Endothelial cell of umbilical vein (primary cell): ENCODE measurements at places on chromosomes 1 and 21. TPM values are rescaled to one million over a fixed set of nuclear protein-coding genes. Genes with fewer than 3 reads are reported as not detected.

The SLC30A7 gene
- total RNA-seq, result 38.6 and 39.0 TPM in 2 replicates

GRCh38 chr21:27769763-27770162 lies 802.9 kb upstream of the ADAMTS5 start:
- H3K36me3 ChIP-seq, result no peaks in the 10 kb centered on the region
- H3K4me1 ChIP-seq, result peaks cover 14% of the 10 kb centered on the region
- no peak overlapping the region for H3K27ac ChIP-seq
- no peaks in the 10 kb centered on the region for H3K27me3 ChIP-seq

The NR1I3 gene
- total RNA-seq, result not detected in 2 replicates

The HMGCS2 gene
- total RNA-seq, result not detected in 2 replicates

The FNDC10 gene
- total RNA-seq, result 1.9 and 2.3 TPM in 2 replicates

DNA sequence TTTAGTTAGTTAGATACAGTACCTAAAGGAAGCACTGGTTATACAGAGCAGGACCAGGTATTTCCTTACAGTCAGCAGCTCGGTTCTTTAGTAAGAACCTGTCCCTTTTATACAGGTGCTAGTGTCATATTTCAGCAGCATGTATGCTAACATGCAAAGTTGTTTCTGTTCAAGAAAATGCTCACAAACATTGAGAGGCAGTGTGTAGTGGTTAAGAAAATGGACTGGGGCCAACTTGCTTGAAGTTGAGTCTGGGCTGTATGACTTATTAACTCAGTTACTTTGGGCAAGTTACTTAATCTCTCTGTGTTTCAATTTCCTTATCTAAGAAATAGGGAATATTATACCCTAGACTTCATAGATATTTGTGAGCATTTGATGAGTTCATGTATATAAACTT lies 31.1 kb downstream of the AK4 start:
- H3K4me1 ChIP-seq, result no peaks in the 10 kb centered on the region
- no peak for DNase-seq
- H3K27ac ChIP-seq, result no peak overlapping the region

DNA sequence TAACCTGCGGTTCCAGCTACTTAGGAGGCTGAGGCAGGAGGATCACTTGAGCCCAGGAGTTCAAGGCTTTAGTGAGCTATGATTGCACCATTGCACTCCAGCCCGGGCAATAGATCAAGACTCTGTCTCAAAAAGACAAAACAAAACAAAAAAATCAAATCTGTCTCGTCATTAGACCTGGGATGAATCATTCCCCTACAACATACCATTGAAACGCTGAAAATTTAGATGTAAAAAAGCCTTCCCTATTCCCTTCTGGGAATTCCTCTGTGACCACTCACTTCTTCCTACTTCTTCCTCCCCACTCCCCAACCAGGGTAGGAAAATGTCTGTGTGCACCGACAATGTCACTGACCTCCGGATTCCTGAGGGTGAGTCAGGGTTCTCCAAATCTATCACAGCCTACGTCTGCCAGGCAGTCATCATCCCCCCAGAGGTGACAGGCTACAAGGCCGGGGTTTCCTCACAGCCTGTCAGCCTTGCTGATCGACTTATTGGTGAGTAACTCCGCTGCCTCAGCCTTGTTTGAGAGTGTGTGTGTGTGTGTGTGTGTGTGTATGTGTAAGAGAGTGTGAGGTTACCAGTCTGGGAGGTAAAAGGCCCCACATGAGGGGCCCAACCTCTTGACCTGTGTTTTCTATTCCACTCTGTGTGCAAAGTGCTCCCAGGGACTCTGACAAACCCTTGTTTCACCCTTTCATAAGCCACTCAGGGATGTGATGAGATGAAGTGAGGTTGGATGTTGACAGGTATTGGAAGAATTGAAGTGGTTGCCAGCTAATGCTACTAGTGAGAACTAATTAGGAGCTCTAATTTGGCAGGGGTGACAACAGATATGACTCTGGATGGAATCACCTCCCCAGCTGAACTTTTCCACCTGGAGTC lies 16.3 kb upstream of the SARS1 start:
- H3K4me3 ChIP-seq, result no peak overlapping the region
- peak; percentile 98 for DNase-seq
- peaks cover 21% of the 10 kb centered on the region for H3K4me1 ChIP-seq
- H3K27me3 ChIP-seq, result no peaks in the 10 kb centered on the region
- H3K36me3 ChIP-seq, result no peaks in the 10 kb centered on the region

The RUNX3 gene
- not detected in 2 replicates for total RNA-seq

The RSPO1 gene
- total RNA-seq, result not detected in 2 replicates

DNA sequence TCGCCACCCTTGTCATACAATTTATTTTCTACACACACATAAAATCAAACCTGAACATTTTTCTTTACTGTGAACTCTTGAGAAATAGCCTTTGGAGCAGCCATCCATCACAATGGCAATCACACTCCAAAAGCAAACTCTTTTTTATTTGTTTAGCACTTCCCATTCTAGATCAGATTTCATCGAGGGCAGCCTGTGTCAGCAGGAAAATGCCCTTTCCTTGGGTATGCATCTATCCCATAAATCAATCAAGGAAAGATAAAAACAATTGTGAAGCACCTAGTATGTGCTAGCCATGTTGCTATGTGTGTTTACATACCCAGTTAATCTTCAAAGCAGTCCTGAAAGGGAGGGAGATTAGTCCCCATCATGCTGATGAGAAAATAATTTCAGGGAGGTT lies 484.1 kb upstream of the USP24 start:
- H3K27ac ChIP-seq, result no peak overlapping the region
- H3K36me3 ChIP-seq, result no peaks in the 10 kb centered on the region
- DNase-seq, result peak; percentile 20
- no peaks in the 10 kb centered on the region for H3K4me1 ChIP-seq
- no peaks in the 10 kb centered on the region for H3K27me3 ChIP-seq
- no peak overlapping the region for H3K4me3 ChIP-seq

DNA sequence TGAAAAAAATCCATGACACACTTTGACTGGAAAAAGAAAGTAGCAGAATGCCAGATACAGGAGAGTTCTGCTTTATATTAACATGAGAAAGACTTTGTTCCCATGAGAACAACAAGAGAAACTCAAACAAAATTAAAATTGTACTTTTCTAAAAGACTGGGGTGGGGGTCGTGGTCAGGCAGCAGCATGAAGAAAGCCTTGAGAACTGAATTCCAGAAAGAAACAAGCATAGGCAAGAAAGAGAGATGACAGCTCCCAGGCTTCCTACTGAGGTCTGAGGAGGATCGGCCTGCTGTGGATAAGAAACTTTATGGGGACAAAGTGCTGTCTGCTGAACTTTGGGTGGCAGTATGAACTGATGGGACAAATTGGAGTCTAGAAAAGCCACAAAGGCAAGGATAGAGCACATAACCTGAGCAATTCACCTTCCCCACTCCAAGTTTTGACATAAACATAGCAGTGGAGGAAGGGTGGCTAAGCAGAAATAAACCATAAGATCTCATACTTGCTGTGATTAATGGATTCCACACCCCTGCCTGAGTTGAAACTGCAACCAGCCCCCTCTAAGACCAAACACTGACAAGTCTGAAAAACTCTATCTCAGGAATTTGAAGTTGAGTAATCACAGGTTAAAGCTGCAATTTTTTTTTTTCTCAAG lies 43.7 kb downstream of the COL6A1 start:
- no peaks in the 10 kb centered on the region for H3K4me1 ChIP-seq
- no peak overlapping the region for H3K4me3 ChIP-seq
- DNase-seq, result no peak
- H3K27me3 ChIP-seq, result peaks cover 35% of the 10 kb centered on the region
- no peak overlapping the region for H3K27ac ChIP-seq
- H3K36me3 ChIP-seq, result no peaks in the 10 kb centered on the region

DNA sequence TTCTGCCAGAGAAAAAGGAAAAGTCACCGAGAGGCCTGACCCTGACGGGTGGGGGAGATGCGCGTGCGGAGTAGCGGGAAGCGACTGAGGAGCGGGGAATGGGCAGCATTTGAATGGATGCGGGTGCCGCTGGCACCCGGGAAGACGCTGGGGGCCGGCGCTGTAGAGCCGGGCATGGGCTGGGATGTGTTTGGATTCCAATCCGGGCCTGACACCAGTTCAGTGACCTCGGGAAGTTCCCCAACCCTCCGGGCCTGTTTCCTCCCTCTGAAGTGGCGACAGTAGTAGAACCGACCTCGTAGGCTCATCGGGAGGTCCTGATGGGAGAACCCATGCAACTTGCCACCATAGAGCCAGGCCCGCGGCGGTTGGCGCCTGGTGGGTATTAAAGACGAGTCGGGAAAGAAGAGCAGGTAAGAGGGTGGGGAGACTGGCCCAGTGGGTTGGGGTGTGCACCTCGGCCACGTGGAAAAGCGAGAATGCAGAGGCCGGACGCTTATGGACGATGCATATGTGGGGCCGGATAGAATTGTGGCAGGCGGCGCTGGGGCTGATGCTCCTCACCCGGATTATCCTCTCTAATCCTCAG lies 642 bp upstream of the SLC16A1 start:
- H3K27ac ChIP-seq, result peak overlapping the region; percentile 89
- peaks cover 5% of the 10 kb centered on the region for H3K36me3 ChIP-seq
- DNase-seq, result no peak
- H3K4me1 ChIP-seq, result peaks cover 37% of the 10 kb centered on the region

The VAMP4 gene
- 10.1 and 10.4 TPM in 2 replicates for total RNA-seq

GRCh38 chr1:27589441-27589840 lies 14.5 kb downstream of the AHDC1 start:
- no peak for DNase-seq
- no peaks in the 10 kb centered on the region for H3K27me3 ChIP-seq
- H3K27ac ChIP-seq, result no peak overlapping the region
- H3K4me3 ChIP-seq, result no peak overlapping the region
- H3K4me1 ChIP-seq, result no peaks in the 10 kb centered on the region

The TRAF3IP3 gene
- not detected in 2 replicates for total RNA-seq

The APCS gene
- total RNA-seq, result not detected in 2 replicates

GRCh38 chr1:2640626-2641025 lies 7.8 kb upstream of the MMEL1 start:
- H3K4me3 ChIP-seq, result no peak overlapping the region
- no peak for DNase-seq
- no peaks in the 10 kb centered on the region for H3K27me3 ChIP-seq
- H3K36me3 ChIP-seq, result no peaks in the 10 kb centered on the region
- H3K4me1 ChIP-seq, result peaks cover 8% of the 10 kb centered on the region

DNA sequence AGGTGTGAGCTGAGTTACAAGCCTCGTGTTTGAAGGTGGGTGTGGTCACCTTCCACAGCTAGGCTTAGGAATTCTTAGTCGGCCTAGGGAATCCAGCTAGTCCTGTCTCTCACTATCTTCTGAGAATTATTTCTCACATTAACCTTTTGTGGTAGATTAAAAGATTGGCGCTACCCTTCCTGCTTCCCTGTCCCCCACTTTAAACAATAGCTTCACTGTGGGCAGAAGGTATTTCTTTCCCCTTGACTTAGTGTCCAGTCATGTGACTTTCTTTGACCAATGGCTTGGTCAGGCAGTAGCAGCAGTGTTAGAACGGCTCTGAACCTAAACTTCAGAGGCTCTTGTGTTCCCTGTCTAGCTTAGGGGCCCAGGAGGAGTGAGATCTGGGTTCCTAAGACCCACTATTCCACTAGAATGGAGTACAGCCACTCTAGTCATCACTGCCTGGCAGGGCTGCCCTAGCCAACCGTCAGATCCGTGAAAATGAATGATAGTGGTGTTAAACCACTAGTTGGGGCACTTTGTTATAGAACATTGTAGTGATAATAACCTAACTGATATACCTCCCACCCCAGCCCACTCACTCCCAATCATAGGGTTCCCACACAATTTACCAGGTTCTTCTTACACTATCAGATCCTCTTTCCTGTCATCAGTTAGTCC lies 13.9 kb upstream of the C1orf141 start:
- H3K27me3 ChIP-seq, result no peaks in the 10 kb centered on the region
- no peak overlapping the region for H3K4me3 ChIP-seq
- no peak overlapping the region for H3K27ac ChIP-seq
- H3K36me3 ChIP-seq, result no peaks in the 10 kb centered on the region
- no peaks in the 10 kb centered on the region for H3K4me1 ChIP-seq
- DNase-seq, result no peak

- H3K4me3 ChIP-seq, result no peak overlapping the region
- no peak overlapping the region for H3K27ac ChIP-seq
- peaks cover 2% of the 10 kb centered on the region for H3K27me3 ChIP-seq
- no peaks in the 10 kb centered on the region for H3K4me1 ChIP-seq
Measured at GRCh38 chr1:54701066-54701465, 14.6 kb upstream of the TTC4 start.

The TMIGD3 gene
- total RNA-seq, result 0.49 TPM in 1 of 2 replicates, not detected in the other

GRCh38 chr1:53051676-53052075 lies 10.3 kb upstream of the PODN start:
- H3K27ac ChIP-seq, result no peak overlapping the region
- no peak overlapping the region for H3K4me3 ChIP-seq
- H3K4me1 ChIP-seq, result peaks cover 40% of the 10 kb centered on the region
- no peaks in the 10 kb centered on the region for H3K27me3 ChIP-seq

- no peak for DNase-seq
Measured at GRCh38 chr1:70411360-70411844, 334 bp downstream of the CTH start.

- no peaks in the 10 kb centered on the region for H3K36me3 ChIP-seq
- no peak for DNase-seq
- no peak overlapping the region for H3K4me3 ChIP-seq
- no peaks in the 10 kb centered on the region for H3K4me1 ChIP-seq
- no peaks in the 10 kb centered on the region for H3K27me3 ChIP-seq
- no peak overlapping the region for H3K27ac ChIP-seq
Measured at GRCh38 chr21:29465546-29465945, 166.8 kb downstream of the BACH1 start.

- H3K4me1 ChIP-seq, result peaks cover 12% of the 10 kb centered on the region
- DNase-seq, result no peak
- H3K27ac ChIP-seq, result no peak overlapping the region
- no peak overlapping the region for H3K4me3 ChIP-seq
Measured at GRCh38 chr1:59079434-59080140, 217.3 kb upstream of the FGGY start.

The ADAMTS5 gene
- not detected in 2 replicates for total RNA-seq

The FALEC gene
- not detected in 2 replicates for total RNA-seq

- H3K4me3 ChIP-seq, result no peak overlapping the region
- no peaks in the 10 kb centered on the region for H3K4me1 ChIP-seq
- DNase-seq, result no peak
- H3K27me3 ChIP-seq, result no peaks in the 10 kb centered on the region
- no peaks in the 10 kb centered on the region for H3K36me3 ChIP-seq
Measured at GRCh38 chr1:90795431-90795830, 78.3 kb upstream of the BARHL2 start.

DNA sequence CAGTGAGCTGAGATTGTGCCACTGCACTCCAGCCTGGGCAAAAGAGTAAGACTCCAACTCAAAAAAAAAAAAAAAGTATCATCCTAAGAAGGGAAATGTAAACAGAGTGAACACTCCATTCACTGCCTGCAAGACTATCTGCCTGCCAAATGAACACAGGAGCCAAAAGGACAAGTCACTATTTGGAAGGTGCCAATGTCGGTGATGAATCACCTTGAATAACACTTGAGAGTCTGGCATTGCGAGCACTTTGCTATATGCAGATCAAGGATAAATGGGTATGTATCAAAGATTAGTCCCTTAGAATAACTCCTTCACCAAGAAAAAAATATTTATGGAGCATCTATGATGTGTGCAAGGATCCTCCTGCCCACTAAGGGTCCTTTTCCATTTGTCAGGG lies 6.6 kb downstream of the UBR4 start:
- peak; percentile 53 for DNase-seq
- H3K27me3 ChIP-seq, result no peaks in the 10 kb centered on the region
- H3K36me3 ChIP-seq, result peaks cover 4% of the 10 kb centered on the region
- H3K4me1 ChIP-seq, result peaks cover 22% of the 10 kb centered on the region
- H3K4me3 ChIP-seq, result no peak overlapping the region

GRCh38 chr1:230141021-230141648 lies 74.1 kb downstream of the GALNT2 start:
- H3K36me3 ChIP-seq, result no peaks in the 10 kb centered on the region
- DNase-seq, result no peak
- H3K4me1 ChIP-seq, result no peaks in the 10 kb centered on the region
- H3K27me3 ChIP-seq, result no peaks in the 10 kb centered on the region

GRCh38 chr1:82845866-82846265 lies 1045.1 kb downstream of the ADGRL2 start:
- H3K4me1 ChIP-seq, result no peaks in the 10 kb centered on the region
- no peak overlapping the region for H3K4me3 ChIP-seq
- H3K36me3 ChIP-seq, result no peaks in the 10 kb centered on the region
